NCI-H1417 treated with DMSO at 0.1 percent for 48 hours (cell line): ENCODE measurements at places on chromosomes 7 and 10.

DNA sequence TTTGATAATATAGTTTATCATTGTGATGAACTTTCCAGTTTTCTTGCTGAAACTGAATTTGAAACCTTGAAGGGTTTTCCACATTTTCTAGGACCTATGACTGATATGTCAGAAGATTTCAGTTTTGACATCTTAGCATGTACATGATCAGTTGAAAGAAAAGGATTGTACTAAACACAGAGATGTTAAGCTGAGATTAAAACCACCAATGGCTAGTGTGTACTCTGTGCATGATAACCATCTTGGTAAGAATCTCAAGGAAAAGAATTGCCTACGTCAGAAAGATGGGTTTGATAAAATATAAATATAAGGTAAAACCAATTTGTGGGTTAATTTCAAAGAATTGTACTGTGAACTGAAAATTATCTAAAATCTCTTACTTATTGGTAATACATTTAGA is 776.4 kb downstream of the GATA3 start:
- no peak for DNase-seq

DNA sequence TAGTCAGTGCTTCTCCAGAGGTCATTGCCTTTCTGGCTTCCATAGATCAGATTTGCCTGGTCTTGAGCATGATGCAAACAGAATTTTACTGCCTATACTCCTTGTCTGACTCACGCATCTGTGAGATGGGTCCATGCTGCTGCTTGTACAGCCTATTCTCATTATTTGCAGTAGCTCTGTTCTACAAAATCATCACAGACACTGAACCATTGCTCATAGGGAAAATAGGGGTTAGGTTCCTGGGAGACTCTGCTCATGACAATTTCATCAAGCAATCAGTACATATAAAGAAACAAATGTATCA is 7.4 kb upstream of the CREB3L2 start:
- no peak for DNase-seq

GRCh38 chr7:24729365-24730017 is 27.8 kb downstream of the GSDME start:
- DNase-seq, result no peak

DNA sequence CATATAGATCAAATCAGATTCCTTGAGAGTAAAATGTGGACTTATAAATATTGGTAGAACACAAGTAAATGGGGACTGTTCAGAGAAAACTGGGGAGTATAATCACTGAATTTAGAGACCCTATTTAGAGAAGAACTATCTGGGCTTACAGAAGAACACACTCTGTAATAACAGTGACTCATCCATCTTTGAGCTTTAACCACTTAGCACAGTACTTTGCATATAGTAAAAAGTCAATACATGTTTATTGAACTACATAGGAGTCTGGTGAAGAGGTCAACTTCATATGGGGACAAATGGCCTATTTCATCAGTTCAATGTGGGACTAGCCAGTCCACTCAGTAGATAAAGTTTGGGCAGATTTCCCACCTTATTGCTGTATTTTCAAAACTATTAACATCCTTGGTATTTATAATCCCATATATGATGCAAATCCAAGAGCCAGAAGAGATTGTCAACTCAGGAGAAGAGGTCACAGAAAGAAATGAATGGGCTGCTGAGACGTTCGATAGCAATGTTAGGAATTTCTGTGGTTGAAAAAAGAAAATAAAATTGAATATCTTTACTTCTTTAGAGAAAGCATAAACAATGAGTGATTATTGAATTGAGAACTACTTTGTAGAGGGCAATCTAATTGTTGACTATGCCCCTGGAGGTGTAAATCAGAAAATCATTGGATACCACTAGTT is 119.3 kb upstream of the CACNA2D1 start:
- DNase-seq, result no peak

GRCh38 chr7:12161146-12161545 is 49.9 kb upstream of the TMEM106B start:
- DNase-seq, result no peak

DNA sequence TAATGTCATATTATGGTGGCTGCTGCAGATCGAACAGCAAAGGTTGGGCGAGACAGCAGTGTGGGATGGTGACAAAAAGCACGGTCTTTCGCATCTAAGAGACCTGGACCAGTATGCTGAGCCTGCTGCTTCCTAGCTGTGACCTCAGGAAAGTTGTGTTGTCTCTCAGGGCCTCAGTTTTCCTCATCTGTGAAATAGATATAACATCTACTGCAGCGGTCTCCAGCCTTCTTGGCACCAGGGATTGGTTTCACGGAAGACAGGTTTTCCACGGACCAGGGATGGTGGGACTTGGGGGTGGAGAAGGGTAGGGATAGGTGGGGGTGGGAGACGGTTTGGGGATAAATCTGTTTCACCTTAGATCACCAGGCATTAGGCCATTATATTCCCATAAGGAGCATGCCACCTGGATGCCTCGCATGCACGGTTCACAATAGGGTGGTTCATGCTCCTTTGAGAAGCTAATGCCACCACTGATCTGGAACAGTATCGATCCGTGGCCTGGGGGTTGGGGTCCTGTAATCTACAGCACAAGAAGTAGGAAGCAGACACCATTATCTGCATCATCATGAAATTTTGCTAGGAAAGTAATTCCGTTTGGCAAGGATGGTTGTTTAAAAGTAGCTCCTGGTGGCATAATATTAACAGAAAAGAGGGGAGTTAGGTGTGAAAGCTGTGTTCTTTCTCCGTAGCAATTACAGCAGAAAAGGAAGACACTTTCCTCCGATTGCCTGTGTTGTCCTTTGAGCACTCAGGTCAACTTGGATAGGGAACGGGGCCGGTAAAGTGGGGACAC is 10.8 kb downstream of the KLF6 start:
- no peak for DNase-seq

DNA sequence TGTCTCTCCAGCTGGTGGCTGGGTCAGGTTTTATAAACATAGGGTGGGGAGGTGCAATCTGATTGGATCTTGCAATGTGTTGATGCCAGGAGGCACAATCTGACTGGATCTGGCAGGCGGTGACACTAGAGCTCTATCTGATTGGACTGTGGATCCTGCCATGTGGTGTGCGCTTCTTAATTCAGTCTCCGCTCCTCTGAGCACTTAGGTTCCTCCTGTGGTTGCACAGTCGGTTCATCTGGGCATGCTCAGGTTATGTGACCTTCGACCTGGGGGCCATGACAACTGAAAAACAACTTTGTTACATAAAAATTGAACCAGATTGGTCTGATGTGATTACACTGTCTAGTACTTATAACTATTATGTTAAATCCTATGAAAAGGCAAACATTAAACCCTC is 127.1 kb upstream of the SVIL start:
- DNase-seq, result no peak

DNA sequence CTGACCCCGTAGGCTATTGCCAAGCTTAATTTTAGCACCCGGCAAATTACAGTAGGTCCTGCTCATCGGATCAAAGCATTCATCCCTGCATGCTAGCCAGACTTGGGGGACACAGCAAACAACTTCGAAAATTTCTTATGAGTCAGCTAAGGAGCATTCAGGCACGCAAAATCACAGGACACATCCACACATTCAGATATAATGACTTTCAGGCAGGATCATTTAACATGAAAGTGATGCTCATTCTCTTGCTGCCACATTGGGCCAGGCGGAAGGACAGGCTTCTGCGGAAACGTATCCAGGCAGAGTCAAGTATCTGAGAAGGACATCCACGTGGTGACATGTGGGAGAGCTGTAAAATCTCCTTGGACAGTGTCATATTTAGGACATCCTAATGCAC is 474.0 kb upstream of the NRP1 start:
- DNase-seq, result no peak

DNA sequence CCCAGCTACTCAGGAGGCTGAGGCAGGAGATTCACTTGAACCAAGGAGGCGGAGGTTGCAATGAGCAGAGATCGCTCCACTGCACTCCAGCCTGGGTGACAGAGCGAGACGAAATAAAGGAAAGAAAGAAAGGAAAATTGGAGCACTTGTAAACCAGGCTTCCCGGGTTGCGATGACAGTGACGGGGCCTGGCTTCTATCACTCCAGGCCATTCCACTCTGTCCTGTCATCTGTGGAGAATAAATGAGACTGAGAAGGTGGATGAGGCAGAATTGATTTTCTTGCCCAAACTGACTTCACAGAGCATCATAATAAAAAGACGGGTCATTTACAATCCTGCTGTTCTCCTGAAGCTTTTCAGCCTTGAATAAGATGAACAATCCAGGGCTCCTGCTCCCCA is 12.1 kb upstream of the KPNA7 start:
- no peak for DNase-seq

DNA sequence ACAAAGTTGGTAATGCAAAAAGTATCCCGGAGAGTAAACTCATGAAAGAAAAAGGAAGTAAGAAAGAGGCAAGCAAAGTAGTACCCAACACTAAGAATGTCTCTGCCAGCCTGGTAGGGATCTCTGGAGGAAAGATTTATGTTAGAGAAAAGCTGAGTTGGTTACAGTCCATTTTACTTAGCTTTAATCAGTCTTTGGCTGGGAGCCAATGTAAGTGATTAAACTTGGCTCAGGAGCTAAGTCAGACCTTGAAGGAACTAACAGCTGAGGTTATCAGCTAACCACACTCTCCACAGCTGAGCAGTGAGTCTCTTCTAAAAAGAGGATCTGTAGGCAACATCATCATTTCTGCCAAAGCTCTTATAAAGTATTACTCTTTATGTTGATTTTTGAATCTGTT is 148.0 kb downstream of the ANKRD7 start:
- no peak for DNase-seq

DNA sequence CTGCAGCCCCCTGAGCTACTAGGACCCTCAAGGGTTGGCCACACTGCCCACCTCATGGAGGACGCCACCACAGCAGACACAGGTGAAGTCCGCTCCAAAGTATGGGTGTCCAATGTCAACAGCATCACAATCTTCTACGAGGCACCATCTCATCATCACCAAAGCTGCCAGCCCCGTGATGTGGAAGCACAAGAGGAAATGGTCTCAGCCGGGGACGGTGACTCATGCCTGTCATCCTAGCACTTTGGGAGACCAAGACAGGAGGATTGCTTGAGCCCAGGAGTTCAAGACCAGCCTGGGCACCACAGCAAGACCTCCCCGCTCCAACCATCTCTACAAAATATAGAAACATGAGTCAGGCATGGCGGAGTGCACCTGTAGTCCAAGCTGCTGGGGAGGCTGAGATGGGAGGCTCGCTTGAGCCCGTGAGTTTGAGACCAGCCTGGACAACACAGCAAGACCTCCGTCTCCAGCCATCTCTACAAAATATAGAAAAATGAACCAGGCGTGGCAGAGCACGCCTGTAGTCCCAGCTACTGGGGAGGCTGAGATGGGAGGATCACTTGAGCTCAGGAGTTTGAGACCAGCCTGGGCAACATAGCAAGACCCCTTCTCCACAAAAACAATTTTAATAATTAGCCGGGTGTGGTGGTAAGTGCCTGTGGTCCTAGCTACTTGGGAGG is 48.8 kb upstream of the MYL10 start:
- no peak for DNase-seq

DNA sequence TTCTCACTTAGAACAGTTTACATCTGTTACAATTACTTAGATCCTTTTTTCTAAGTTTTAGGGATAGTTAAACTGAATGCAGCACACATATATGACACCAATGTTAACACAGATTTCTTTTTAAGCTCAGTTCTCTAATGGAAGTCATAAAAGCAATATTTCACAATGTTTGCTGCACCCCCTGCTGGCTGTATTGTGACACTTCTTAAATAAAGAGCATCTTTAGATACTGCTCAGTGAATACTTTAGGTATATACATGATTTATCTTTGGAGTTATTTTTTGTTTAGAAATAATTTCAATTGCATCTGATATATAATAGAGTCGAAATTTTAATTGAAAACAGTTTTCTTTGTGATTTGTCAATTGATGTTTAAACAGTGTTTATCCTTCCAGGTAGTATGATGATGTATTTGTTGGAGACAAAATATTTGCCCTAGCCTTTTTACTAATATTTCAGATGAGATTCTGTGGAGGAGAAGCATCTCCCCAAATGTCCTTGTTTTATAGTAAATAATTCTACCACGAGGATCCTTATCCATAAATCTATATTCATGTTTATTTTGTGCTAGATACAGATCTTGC is 174.4 kb downstream of the ST7 start:
- DNase-seq, result peak; percentile 52

DNA sequence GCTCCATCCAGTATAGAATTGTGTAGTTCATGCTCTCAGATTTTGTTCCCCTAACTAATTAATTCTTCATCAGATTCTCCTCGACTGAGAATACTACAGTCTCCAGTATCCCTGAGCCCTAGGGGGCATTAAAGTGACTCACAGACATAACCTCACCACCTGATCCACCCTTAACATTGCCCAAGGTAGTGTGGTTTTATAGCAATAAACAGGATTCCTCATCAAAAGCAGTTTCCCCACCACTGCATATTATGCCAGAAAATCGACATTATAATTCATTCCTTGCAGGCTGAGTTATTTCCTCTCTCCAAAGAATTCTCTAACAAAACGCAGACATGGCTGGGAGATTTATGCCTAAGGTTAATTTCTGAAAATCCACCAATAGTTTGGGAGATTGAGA is 1402.5 kb upstream of the CELF2 start:
- no peak for DNase-seq

- no peak for DNase-seq
These were observed 732 bp downstream of the FAM53B start for GRCh38 chr10:124743191-124744101.

DNA sequence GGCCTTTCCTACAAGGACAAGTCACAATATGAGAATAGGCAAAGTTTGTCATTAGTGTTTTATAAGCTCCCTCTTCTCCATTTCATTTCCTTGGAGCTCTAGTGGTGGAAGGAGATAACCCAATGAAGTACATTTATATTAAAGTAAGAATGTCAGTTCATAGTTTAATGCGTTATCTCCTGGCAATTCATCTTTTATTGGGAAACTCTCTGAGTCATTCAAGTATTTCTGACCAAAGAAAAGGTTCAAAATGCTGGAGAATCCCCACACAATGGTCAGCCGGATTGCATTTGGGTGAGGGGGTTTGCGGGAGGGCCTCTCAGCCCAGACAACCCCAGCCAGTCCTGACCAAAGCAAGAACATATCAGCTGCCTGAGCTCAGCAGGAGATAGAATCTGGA is 321.5 kb upstream of the NRP1 start:
- no peak for DNase-seq

GRCh38 chr7:151432658-151433521 is 7.1 kb downstream of the CRYGN start:
- DNase-seq, result no peak

- no peak for DNase-seq
These were observed 78.3 kb downstream of the WIPF3 start for GRCh38 chr7:29884399-29885272.

GRCh38 chr7:150631866-150632864 is at the start of gene GIMAP6:
GIMAP6 (minus strand) TSS chr7:150632385; CDS start chr7:150630142, 2,243 bp downstream.
- no peak for DNase-seq

DNA sequence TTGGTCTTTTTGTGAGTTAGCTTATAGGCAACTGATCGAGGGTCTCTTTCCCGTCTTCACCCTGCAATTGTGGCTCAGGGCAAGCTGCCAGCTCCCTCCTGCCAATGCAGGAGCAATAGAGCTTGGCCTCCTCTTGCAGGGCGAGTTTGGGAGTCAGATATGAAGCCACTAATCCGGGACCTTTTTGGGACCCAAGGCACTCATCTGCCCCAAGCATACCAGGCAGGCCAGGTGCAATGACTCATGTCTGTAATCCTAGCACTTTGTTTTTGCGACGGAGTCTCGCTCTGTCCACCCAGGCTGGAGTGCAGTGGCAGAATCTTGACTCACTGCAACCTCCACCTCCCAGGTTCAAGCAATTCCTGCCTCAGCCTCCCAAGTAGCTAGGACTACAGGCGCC is 21.1 kb downstream of the LIMK1 start:
- DNase-seq, result no peak

- DNase-seq, result no peak
These were observed 69.5 kb downstream of the ADCY1 start for GRCh38 chr7:45643630-45644029.
